ENCODE measurements at places on chromosomes 12 and 14.

DNA sequence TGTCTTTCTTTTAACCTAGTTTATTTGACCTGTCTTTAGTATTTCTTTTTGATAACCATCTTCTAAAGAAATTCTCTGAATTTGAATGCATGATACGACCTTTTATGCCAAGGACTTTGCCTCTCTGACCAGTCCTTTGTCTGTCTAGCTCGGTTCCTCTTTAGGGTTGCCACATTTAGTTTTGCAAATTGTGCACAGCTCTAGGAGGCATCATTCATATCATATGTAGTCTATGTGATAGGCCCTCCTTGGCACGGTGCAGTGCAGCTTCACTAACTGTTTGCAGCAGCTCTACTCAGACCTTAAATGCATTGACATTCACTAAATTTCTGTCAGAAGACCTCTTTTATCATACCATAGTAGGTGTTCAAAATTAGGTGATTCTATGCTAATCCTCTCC, 75.6 kb downstream of the USP15 start:
- DNase-seq, result no peak

DNA sequence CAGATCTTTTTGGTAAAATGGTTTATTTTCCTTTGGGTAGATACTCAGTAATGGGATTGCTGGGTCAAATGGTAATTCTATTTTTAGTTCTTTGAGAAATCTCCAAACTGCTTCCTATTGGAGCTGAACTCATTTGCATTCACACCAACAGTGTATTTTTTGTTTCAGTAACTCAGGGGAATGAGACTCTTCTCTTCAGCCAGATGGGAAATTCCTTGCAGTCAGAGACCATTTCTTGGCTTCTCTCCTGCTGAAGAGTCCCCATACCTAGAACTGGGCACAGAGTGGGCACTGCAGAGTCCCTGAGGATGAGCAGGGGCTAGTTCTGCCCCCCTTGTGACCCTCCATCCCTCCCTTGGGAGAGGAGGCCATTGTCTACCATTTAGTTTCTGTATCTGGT, 10.8 kb downstream of the SDSL start:
- no peak for DNase-seq

DNA sequence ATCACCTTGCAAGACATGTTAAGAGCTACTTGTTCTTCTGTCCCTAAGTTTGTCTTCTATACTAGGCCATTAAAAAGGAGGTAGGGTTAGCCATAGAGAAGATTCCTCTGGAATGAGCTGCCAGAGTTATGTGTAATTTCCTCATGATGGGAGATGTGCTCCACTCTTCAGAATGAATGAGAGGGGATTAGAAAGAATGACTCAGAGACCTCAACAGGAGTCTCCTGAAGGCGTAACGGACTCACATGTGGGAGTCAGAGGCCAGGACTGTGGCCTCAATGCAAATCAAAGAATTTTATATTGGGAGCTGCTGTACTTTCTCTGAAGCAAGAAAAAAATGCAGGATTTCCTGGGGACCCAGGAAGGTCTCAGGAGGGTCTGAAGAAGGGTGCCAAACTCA, 87.8 kb upstream of the ATXN7L3B start:
- DNase-seq, result no peak

- DNase-seq, result no peak
Measured at GRCh38 chr12:38934078-38934584, 28.7 kb upstream of the CPNE8 start.

DNA sequence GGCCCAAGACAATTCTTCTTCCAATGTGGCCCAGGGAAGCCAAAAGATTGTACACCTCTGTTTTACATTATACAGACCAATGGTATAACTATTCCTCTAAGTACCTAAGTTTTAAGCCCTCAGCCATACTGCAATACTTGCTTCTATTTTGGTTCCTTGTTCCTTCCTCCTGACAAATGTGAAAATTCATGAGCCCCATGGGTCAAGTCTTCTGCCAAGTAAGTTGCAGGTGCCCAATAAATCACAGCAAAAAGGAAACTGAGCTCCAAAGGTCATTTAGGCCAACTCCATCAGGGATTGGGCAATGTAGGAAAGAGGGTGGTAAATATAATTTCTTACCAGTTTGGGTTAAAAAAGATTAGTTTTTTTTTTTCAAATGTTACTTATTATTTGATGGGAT, 57.7 kb upstream of the NPFF start:
- DNase-seq, result no peak

DNA sequence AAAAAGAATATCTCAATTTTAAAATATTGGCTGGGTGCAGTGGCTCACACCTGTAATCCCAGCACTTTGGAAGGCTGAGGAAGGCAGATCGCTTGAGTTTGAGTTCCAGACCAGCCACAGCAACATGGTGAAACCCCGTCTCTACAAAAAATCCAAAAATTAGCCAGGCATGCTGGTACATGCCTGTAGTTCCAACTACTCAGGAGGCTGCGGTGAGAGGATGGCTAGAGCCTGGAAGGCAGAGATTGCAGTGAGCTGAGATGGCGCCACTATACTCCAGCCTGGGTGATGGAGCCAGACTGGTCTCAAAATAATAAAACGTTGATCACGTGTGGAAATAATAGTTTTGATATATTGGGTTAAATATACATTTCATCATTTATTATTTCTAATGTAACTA, 5.7 kb downstream of the MTRFR start:
- DNase-seq, result no peak

Measured in effector memory CD8-positive, alpha-beta T cell (primary cell).